ENCODE measurements at places on chromosomes 5 and 9.
A peak's percentile ranks its signal among the peaks of the same experiment; 100 is the strongest.

DNA sequence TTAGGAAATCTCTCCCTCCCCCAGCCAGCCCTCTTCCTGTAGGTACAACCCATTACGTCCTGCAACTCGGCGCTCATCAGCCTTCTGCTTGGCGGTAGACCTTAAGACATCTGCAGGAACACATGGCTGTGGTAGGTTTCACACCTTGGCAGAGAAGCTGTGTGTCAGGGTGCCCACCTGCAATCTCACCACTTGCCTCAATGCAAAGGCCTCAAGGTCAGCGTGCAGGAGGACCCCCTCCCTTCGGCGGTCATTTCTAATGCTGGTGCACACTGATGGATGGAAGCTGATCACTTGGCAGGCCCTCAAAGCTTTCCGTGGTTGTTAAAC lies 67.3 kb downstream of the CRB2 start:
- DNase-seq = no peak

DNA sequence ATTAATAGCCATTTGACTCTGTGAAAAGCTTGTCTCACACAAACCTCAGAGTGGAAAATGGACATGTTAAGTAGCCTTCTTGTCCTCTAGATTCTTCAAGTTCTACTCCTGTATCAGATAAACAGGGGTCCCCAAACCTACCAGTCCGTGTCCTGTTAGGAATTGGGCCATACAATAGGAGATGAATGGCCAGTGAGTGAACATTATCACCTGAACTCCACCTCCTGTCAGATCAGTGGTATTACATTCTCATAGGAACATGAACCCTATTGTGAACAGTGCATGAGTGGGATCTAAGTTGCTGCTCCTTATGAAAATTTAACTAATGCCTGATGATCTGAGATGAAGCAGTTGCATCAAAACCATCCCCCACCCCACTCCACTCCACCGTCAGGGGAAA lies 136.3 kb downstream of the TMEM232 start:
- DNase-seq = no peak

DNA sequence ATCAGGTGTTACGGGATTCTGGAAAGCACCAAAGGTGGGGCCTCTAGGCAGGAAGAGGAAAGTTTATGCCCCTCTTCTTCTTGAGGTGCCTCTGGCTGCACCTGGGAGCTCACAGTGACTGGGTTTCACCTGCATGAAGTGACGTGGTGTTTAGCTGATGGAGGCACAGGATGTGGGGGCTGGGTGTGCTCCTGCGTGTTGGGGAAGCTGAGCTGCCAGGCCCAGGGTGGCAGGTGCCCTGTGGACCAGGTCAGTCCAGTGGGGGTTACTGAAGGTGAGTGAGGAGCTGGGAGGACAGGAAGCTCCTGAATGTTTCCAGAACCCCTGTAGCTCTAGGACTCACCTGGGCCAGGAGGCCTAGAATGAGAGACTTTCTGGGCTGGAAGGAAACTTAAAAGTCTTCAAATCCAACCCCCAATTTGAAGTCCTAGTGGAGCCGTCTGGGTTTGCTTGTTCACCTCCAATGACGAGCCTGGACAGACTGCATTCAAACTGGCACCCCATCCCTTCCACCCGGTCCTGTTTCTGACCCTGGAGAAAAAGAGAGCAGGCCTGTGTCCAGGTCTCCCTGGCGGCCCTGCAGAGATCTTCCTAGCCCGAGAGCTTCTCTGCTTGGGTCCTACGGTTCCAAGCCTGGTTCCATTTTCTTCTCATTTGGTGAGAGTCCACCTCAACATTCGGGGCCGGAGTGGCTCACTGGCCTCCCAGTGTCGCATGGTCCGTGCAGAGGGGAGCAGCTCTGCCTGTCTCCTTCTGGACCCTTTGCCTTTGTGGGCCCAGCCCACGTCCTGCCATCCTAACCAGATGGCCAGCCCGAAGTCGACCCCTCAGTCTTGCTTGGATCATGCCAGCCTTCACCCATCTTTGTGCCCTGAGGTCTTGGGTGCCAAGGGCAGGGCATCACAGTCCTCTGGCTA lies 22.3 kb downstream of the TRAF1 start:
- no peak for DNase-seq

DNA sequence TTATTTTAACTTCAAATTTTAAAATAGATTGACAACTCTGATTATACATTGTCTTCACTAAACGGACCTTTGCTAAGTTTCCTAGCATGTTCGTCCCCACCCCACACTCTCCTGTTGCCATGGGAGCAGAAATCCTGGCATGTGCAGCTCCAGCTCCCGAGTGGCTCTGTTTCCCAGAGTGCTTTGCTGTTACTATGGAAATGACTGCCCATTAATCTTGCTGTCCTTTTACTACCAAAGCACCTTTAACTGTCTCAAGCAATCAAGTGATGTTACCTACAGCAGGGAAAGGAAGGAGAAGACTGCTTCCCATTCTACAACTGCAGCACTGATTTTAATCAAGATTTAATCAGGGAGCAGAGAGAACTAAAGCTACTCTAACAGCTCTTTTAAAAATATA lies 212.0 kb upstream of the KIF2A start:
- no peak for DNase-seq

DNA sequence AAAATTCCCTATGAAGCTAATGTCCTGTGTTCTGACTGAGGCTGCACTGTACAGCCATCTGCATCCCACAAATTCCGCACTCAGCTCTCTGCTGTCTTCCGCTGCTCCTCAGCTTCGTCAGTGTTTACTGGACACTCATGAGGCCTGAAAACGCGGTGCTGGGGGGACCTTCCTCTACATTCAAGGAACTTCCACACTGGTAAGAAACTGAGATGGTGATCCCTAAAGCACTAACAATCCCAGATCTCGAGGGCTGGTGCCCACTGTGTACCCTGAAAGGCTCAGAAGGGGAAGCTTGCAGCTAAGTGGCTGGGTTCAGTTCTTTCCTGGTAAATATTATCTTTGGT lies 117.9 kb downstream of the NRG2 start:
- no peak for DNase-seq

GRCh38 chr5:134371834-134372340 lies 518 bp downstream of the UBE2B start:
- peak; percentile 48 for DNase-seq

GRCh38 chr9:82588301-82589180 lies 474.4 kb downstream of the RASEF start:
- DNase-seq = no peak

GRCh38 chr9:16624744-16625117 lies 245.7 kb downstream of the BNC2 start:
- no peak for DNase-seq

DNA sequence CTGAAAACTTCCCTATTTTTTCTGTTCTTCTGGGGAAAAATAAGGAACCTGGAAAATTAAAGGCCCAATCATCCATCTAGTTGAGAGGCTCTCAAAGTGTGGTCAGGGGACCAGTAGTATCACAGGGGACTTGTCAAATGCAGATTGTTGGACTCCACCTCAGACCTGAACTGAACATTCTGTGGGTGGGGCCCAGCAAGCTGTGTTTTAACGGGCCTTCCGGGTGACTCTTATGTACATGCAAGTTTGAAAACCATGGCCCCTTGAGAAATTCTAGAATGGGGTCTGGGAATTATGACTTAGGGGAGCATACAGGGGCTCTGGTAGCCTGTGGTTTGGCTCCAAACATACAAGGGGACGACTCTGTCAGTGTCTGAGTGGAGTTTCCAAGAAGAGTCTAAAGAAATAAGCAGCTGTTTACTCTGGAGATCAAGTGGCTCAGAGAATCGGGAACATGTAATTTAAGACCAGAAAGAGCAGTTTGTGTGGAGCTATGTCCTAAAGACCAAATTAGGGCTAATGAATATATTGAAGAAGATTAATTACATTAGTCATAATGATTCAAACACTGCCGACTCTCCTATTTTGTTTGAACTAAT lies 177.4 kb downstream of the SLC28A3 start:
- DNase-seq = no peak

GRCh38 chr5:58268268-58268667 lies 191.6 kb downstream of the PLK2 start:
- no peak for DNase-seq

GRCh38 chr5:135826221-135826525 lies 8.3 kb upstream of the SLC25A48 start:
- DNase-seq = no peak

DNA sequence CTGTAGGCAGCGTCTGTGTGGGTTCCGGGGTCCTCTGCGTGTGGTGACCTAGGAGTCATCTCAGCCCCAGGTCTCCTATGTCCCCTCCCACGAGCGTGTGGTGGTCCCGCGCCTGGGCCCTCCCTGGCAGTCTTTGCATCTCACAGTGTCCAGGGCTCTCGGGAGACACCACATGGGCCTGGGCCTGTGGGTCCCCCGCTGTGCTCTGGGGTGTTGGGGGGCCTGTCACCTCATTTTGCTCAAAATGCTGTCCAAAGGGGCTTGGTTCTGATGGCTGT lies 27.1 kb downstream of the CEP72 start:
- DNase-seq = no peak

DNA sequence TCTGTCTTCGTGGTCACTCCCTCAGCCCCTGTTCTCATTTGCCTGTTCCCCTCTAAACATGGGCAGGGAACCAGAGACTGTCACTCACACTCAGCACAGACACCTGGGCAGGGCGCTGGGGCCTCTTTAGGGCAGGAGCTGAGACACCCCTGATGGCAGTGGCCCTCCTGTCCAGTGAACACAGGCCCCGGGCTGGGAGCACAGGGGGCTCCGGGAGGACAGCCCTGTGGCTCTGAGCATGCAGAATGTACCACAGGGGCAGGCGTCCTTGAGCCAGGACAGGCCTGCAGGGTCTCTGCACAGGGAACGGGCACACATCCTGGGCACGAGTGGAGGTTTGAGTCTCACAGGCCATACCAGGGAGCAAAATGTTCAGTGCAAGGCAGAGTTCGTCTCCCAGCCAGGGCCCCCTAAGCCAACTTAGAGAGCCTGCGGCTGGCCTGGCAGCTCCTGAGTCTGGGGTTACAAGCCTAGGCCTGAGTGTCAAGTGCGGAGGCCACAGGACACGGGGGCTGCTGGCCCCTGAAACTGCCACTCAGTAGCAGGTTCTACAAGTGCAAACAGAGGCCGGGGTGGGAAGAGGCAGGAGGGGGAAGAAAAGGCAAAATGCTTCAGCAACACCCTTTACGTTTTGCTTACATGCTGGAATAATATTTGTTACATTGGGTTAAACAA lies 55.9 kb upstream of the NKD2 start:
- DNase-seq = no peak

DNA sequence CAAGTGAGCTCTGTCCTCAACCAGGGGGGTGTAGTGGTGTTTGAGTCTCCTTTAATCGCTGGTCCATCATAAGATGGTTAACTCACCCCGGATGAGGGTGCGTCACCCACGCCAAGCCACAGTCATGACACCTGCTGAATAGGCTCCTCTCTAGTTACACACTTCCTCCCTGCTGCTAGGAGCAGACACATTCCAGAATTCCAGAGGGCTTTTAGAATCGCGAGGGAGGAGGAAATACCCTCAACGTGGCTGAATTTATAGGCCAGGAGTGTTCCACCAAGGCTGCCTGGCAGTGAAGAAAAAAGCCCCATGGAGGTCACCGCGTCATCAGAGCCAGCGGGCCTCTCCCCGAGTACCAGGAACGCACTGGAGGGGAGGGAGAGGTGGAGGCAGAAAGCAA lies 5.1 kb downstream of the GLRX start:
- DNase-seq = no peak

All from C1 segment of cervical spinal cord (tissue), 14 donors.